ENCODE measurements at places on chromosomes 4 and X.

DNA sequence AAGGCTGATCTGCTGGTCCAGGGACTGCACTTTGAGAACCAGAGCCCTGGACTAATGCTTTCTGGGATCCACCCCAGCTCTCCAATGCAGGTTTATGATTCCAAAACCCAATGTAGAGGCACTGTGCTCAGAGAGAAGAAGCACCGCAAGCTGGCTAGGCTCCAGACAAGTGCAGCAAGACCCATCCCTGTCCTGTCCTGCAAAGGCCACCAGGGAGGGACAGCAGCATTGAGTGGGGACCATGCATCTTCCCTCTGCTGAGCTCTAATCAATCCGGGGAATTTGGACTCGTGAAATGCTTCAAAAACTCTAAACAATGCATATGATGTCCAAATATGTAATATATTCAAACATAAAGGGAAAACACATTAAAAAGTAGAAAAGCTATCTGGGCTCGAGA lies 10.8 kb upstream of the NSG1 start:
- DNase-seq: no peak

GRCh38 chrX:100379388-100379986 lies 30.6 kb downstream of the PCDH19 start:
- peak; percentile 16 for DNase-seq

DNA sequence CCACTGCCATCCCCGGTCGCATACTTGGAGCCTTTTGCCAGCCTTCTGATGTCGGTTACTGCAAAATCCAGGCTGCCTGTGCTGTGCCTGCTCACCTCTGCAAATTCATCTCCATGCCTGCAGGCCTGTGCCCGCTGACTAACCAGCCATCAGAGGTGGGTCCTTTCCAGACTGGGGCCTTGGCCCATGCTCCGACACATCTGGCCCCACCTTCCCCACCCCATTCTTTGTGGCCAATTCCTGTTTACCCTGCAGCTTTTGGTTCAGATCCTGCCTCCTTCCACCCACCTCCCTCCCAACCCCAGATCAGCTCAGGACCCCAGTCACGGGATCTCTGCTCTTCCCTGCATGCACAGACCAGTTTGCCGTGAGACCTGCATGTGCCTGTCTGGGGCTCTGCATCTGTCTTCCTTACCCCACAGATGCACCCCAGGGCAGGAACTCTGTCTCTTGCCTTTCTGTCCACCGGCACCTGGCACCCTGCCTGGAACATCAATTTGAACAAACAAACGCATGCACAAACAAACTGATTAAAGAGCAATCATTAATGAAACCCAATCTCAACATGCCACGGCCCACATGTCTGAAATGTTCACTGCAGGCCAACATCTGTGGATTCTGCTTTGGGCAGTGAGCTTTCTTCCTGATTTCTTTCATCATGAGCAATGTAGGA lies 112.8 kb upstream of the PSAPL1 start:
- no peak for DNase-seq

DNA sequence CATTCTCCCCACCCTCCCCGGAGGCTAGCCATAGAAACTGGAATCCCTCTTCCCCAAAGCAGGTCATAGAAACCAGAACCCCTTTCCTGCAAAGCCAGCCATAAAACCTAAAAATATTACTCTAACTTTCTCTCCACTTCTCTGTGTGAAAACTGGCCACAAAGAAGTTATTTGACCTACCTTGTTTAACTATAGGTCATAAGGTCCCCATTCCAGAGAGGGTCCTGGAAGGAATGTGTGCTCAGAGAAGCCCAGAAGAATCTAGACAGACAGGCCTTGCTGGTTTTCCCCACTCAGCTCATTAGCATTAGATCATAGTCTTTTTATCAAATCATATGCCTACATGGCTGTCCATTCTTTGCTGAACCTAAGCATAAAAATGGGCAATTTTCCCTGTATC lies 52.8 kb upstream of the TEX13A start:
- DNase-seq: no peak

GRCh38 chrX:97597954-97598353 lies 714.2 kb downstream of the RPA4 start:
- no peak for DNase-seq
